Urinary bladder (tissue), 4 donors: ENCODE measurements at places on chromosomes 4 and X. TPM values are rescaled to one million over a fixed set of nuclear protein-coding genes. Genes with fewer than 3 reads are reported as not detected.

GRCh38 chr4:791898-792625 is 33.9 kb downstream of the CPLX1 start:
- DNase-seq: no peak

GRCh38 chr4:105126311-105127169 is 20.1 kb upstream of the TET2 start:
- no peak for DNase-seq

The SPANXA2 gene
- not detected for polyA plus RNA-seq

DNA sequence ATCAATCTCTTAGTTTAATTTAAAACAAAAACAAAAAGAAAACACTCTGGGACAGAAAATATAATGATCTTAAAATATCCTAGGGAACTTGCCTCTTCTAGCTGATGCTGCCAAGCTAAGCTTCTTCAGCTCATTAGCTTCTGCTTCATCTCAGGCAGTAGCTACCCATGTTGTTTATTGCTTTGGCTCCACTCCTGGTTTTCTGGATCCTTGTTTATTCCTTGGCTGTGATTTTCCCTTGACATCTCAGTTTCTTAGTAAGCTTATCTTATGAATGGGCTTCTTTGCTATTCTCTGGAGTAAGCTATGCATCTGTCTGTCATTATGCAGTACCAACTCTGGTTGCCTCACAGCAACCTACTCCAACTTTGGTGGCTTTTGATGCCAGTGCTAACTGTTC is 5.1 kb upstream of the MTHFD2L start:
- no peak for DNase-seq

The FAM9A gene
- polyA plus RNA-seq: not detected

DNA sequence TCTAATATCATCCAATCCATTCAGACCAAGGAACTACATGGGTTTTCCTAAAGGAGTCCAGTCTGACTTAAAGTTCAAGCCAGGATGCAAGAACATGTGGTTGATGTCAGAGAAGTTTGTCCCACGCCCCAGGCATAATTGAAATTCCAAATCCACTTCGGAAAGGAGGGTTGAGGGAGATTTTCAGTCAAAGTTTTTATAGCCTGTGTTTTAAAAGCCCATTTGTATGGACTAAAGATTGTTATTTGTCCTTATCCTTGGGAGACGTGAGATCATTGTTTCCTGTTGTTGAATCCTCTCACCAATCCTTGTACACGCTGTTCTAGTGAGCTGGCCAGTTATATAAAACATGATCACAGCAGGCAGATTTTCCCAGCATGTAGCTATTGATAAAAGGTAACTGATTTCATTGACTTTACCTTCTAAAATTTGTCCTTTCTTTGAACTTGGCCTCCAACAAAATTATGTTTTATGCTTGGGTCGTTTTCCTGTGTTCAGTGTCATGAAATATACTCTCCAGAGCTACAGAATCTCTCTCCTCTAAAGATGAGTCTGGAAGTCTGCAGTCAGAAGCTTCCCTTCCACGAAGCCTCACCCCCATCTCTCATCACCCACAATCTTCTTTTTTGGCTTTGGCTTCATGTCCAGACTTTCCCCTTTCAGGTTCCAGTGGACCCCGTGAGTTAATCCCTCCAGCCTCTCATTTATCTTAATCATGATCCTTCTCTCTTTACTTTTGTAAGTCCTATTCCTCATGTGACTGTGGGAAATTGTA is 92.9 kb downstream of the ATP10D start:
- DNase-seq: no peak

The CYSLTR1 gene
- 1.7 TPM for polyA plus RNA-seq

The AFF2 gene
- polyA plus RNA-seq: 0.24 TPM

DNA sequence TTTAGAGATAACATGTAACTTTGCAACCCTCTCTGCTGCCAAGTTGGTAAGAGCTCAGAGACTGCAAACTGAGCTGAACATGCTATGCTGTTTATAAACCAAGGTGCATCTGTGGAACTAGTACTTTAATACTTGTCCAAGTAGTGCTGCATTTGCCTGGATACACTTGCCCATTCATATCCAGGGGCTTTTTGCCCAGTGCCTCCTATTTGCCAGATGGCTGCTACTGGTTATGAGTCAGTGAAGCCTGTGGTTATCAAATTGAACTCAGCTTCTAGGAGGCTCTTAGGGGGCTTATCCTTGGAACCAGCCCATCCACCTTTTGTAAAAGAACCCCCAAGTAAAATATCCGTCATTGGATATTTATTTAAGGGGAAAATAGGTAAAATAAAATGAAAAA is 79.6 kb downstream of the AFF2 start:
- DNase-seq: no peak

GRCh38 chr4:38495446-38495845 is 168.6 kb upstream of the KLF3 start:
- no peak for DNase-seq

DNA sequence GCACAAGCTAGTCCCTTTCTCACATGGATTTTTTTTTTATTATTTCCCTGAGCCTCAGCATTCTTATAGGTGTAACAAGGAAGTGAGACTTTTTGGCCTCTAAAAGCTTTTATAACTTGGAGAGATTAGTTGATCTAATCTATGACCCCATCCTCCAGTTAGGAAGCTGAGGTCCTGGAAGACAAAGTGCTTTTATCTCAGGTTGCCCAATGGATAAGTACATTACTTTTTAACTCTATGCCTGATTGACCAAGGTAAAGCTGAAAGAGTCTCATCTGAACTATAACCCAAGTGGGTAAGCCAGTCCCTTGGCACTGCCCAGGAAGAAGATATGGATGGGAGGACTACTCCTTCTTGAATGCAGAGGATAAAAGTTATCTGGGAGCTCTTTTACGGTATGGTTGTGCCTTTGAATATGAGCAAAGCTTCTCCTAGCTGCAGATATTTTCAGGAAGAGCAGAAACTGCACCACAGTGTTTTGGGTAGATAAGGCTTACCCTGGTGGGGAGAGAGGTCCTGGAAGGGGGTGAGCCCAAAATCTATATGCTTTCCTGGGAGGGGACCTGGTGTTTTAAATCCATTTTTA is 40.2 kb downstream of the VSIG4 start:
- no peak for DNase-seq

GRCh38 chr4:171650543-171650942 is 162.7 kb upstream of the GALNTL6 start:
- DNase-seq: no peak

The SCML2 gene
- polyA plus RNA-seq: 2.5 TPM

DNA sequence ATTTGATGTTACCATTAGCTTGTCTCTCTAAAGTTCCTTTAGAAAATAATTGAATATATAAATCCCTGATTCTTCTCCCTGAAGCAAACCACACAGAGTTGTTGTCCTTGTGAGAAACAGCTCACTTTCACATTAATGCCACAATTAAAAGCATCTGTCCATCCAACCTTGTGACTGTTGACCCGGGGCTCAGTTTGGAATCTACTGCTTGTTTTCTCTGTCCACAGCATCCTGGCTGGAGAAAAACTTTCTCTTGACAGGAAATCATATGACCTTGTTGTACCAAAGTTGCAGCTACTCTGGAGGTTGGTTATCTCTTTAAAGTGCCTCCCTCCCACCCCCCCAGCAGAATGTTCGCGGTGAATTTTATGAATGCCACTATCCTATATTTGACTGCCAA is 3.1 kb downstream of the PRKG2 start:
- DNase-seq: no peak

- no peak for DNase-seq
These were observed 102.2 kb downstream of the OR13H1 start for GRCh38 chrX:131646106-131646505.

The RGN gene
- 7.2 TPM for polyA plus RNA-seq

DNA sequence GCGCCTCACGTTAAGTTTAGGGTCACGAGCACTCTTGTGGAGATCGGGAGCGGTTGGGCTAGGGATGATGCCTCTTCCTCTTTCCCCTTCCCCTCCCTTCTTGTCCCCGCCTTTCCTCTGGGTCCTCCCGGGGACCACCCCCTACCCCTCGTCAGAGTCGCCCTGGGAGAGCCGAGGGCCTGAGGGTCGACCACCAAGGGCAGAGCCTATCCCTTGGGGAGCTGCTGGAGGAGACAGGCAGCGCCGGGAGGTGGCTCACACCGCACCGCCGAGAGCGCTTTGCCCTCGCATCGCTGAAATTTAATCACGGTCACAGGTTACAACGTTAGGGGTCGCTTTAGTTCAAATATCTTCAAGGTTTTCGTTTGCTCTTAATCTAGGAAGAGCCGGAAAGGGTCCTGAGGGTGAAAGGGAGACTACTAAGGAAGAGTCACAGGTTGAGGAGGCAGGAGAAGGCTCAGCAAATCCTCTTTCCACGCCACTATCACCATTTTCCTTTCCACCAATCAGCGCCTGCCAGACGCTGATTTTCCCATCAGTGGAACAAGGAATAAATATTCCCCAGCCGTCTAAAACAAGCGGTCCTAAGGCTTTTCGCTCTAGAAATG is 528 bp upstream of the SNCA start:
- DNase-seq: no peak

The CYP2U1 gene
- 8.9 TPM for polyA plus RNA-seq

DNA sequence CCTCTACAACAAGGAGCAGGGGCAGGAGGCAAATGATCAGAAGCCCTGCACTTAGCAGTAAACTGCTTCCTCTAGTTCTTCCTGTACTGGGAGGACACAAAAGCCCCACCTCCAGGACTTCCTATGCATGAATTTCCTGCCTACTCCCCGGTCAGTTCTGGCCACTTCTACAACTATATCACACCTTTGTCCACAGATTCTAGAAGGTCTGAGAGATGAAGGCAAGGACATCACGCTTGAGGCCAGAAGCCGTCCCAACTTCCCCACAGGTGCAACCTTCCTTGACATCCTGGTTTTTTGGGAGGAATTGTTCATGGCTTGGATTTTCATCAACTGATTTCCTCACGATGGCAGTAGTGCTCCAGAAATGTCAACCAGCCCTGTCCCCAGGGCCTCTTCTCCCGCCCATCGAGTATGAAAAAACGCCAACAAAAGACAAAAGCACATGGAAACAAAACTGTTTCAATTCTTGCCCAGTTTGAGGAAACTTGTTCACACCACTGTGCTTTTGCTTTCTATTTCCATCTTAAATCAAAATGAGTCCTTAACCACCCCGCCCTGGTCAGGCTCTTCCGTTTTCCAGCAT is 206.5 kb upstream of the STK26 start:
- DNase-seq: no peak

DNA sequence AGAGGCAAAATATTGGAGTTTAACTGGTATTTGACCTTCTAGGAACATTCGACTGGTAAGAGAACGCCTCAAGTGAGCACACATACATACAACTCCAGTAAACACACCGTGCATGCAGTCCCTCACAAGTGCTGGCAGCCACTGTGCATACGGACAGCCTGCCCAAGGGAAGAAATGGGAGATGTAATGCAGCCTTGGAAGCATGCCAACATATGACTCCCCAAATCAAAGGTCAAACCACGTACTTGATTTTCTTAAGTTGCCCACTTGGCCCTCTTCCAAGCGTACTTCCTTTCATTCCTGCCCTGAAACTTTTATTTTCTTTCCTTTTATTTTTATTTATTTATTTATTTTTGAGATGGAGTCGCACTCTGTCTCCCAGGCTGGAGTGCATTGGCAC is 206.6 kb downstream of the SPRY1 start:
- no peak for DNase-seq

DNA sequence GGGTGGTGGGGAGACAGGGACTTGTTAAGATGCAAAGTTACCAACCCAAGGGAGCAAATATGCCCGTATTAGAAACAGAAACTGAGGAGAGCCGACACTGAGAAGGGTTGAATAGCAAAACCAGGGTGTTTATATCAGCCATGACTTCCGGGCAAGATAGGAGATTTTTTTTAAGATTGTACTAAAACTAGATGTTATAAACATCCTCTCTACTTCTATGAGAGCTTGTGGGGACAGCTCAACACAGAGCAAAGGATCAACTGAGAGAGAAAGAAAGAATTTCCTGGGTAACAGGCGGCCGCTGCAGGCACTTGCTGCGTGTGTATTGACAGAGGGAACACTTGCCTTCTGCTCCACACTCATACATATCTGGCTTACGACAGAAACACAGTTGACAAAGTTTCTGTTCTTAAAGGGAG is 49.1 kb upstream of the FBXW7 start:
- no peak for DNase-seq

DNA sequence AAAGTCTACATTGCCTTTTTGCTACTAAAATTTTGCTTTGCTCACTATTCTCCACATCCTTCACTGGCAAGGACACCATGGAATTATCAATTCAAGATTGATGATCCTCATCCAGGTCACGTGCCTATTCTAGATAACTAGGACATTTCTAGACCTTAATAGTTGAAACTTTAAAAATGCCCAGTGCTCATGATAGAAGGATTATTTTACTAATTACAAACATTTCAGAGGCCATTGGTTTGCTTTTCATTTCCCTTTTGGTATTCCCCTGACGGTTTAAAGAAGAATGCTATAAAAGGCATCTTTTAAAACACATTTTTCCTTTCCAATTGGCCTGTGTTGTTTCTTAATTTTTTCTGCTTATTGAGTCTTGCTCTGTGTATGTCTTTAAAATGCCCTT is 249.4 kb downstream of the NDST4 start:
- no peak for DNase-seq

The SRD5A3 gene
- polyA plus RNA-seq: 6.1 TPM

The F8A3 gene
- polyA plus RNA-seq: 6.4 TPM

The CYLC1 gene
- polyA plus RNA-seq: not detected

DNA sequence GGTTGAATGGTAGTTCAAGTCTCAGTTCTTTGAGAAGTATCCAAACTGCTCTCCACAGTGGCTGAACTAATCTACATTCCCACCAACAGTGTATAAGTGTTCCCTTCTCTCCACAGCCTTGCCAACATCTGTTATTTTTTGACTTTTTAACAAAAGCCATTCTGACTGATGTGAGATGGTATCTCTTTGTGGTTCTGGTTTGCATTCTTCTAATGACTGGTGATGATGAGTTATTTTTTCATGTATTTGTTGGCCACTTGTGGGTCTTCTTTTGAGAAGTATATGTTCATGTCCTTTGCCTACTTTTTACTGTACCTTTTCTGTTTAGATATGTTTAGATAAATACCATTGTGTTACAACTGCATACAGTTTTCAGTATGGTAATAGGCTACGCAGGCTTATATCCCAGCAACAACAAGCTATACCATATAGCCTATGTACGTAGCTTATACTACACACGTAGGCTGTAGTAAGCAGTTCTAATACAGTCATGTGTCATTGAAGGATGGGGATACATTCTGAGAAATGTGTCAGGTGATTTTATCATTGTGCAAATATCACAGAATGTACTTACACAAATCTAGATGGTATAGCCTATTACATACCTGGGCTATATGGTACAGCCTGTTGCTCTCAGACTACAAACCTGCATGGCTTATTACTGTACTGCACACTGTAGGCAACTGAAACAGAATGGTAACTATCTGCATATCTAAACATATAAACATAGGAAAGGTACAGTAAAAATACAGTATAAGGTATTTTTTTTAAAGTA is 28.1 kb downstream of the KLHL8 start:
- DNase-seq: no peak

The MAPK10 gene
- 15.5 TPM for polyA plus RNA-seq

GRCh38 chr4:38600575-38600974 is 63.4 kb upstream of the KLF3 start:
- DNase-seq: no peak

- no peak for DNase-seq
These were observed 31.2 kb upstream of the UXT start for GRCh38 chrX:47690175-47690574.

- no peak for DNase-seq
These were observed 211.4 kb upstream of the GPR101 start for GRCh38 chrX:137245183-137245582.

The HERC6 gene
- 4.6 TPM for polyA plus RNA-seq

- no peak for DNase-seq
These were observed 22.1 kb upstream of the GPC4 start for GRCh38 chrX:133437356-133437755.

The YY2 gene
- polyA plus RNA-seq: 1.1 TPM

GRCh38 chr4:86960557-86960961 is 25.7 kb downstream of the AFF1 start:
- DNase-seq: no peak
